ENCODE measurements at places on chromosomes 7 and 10. TPM values are rescaled to one million over a fixed set of nuclear protein-coding genes. Genes with fewer than 3 reads are reported as not detected.

FBXO24 gene
- total RNA-seq = 0.45 TPM

OGDHL gene
- 0.33 TPM for total RNA-seq

TFR2 gene
- 0.17 TPM for total RNA-seq

LAMB4 gene
- 0.09 TPM for total RNA-seq

CC2D2B gene
- 0.33 TPM for total RNA-seq

C7orf25 gene
- total RNA-seq = 7.0 TPM

PVRIG gene
- total RNA-seq = not detected

ZKSCAN5 gene
- 11.7 TPM for total RNA-seq

HOXA11 gene
- 0.96 TPM for total RNA-seq

SFRP4 gene
- total RNA-seq = not detected
